Bone marrow (tissue), 2 donors: ENCODE measurements at places on chromosomes 5 and 9.

DNA sequence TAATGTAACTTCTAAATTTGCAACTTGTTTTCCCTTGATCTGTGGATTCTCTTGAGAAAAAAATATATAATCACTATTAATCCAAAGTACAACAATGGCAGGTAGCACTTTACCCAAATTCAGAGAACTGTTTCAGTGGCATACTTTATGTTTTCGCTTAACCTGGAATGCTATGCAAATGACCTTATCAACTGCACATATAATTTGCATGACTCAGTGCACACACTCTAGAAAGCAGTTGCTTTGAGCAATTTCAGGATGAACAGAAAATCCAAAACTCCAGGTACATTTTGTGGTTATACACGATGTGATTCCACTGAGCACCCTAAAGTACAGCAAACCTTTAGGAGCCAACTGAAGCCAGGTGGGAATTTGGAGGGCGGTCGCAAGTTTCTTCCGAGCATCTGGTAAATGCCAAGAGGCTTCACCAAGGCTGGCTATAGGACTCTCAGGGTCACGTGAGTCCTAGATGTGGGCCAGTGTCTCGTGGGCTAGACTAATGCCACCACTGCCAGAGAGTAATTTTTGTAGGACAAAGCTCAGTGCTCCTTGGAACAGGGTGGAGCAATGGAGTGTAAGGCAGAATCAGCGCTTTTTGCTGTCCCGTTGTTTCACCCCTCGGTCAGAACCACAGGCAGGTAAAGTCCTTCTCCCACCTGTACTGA lies 37.3 kb downstream of the DMGDH start:
- DNase-seq = no peak

- no peak for DNase-seq
Measured at GRCh38 chr5:117794847-117795246, 1193.5 kb downstream of the DTWD2 start.

DNA sequence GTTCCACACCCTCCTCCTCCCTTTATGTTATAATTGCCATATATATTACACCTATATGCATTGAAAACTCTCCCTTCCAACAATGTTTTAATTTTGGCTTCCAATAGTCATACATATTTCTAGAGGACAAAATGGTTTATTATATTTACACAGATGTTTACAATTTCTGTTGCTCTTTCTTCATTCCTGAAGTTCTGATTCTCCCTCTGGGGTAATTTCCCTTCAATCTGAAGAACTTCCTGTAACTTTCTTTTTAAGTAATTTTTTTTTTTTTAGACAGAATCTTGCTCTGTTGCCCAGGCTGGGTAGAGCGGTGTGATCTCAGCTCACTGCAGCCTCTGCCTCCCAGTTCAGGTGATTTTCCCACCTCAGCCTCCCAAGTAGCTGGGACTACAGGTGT lies 173.0 kb upstream of the MAP1B start:
- DNase-seq = no peak

GRCh38 chr5:154133591-154133990 lies 56.9 kb upstream of the GALNT10 start:
- no peak for DNase-seq

- DNase-seq = no peak
Measured at GRCh38 chr5:14735944-14736343, 71.4 kb downstream of the OTULIN start.

- no peak for DNase-seq
Measured at GRCh38 chr9:98530806-98531386, 177.8 kb downstream of the GABBR2 start.
